Camera-type eye (tissue), 1 donor: ENCODE measurements at places on chromosomes 1 and 21. TPM values are rescaled to one million over a fixed set of nuclear protein-coding genes. Genes with fewer than 3 reads are reported as not detected.

The TNFSF18 gene
- 0.16 TPM for total RNA-seq

The BCL10 gene
- 20.4 TPM for total RNA-seq

The STIL gene
- 7.1 TPM for total RNA-seq

The C1orf198 gene
- total RNA-seq, result 53.7 TPM

The MEGF6 gene
- 32.8 TPM for total RNA-seq

The TMPRSS2 gene
- total RNA-seq, result 1.9 TPM

The RBM8A gene
- 254 TPM for total RNA-seq

The UBXN10 gene
- total RNA-seq, result 3.4 TPM

The BSND gene
- not detected for total RNA-seq

The UBE2U gene
- 0.33 TPM for total RNA-seq
